ENCODE measurements at places on chromosomes 16 and 17.

DNA sequence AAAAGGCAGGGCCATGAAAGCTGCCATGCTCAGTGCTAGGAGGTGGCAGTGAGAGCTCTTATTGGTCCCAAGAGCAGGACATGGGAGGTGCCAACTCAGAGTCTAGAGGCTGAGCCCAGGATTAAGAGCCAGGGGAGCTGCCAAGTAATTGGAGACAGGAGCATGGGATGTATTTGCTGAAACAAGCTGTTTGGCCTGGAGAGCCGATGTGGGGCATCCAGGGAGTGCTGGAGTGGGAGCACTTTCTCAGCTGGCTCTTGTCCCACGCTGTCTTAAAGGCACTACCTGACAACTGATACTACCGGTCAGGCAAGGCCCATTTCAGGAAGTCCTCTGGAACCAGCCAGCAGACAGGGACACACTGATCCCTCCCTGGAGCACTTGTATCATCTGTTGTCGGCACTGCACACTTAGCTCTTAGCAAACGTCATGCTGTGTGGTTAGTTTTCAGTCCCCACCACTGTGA is 19.3 kb downstream of the ANKFN1 start:
- DNase-seq: no peak

DNA sequence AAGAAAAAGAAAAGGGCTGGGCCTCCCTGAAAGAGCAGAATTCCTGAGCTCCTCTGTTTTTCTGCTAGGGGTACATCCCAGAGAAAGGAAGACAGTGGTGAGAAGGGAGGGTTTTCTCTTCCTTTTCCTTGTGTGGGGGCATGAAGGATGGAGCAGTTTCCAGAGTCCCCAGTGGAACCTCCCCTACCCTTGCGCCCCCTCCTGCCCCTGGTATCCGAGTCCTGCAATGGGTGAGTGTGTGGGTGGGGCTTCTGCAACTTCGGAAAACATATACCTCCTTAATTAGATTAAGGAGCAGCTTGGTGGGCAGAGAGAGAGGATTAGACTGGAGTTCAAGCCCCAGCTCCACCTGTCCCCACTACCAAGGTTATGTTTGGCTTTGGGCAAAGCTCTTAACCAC is 5.4 kb upstream of the GIP start:
- DNase-seq: no peak

DNA sequence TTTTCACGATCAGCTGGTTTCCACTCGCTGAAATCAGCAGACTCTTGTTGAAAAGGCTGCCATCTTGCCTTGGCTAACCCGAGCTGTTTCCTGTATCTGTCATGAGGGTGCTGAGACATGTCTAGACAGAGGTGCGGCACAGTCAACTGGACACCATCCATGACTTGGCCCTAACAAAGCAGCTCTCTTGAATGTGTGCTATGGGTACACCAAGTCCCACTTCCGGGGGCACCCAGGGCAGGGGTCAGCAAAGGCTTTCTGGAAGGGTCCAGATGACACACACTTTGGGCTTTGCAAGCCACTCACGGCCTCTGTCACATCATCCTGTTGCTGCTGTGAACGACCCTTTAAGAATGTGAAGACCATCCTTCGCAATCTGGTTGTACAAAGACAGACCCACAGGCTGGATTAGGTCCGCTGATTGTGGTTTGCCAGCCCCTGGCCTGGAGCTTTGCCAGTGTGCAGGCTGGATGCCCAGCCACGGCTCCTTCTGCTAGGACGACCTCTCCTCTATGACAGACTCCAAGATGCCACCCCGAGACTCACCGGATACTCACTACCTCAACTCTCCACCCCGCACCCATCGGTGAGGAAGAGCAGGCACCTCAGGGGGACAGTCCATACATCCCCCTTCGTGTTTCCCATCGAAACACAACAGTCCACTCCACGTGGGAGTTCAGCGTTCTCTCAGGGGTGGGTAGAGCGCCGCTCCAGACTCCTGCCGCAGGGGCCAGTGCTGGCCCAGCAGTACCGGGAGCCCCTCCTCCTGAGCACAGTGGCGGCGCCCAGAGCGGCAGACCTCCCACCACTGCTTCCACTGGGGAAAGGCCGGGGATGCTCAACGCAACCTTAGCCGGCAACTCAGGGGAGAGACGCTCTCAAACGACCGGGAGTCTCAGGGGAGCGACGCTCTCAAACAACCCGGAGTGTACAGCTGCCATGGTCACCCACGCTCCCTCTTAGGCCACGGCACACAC is 123.5 kb downstream of the ANKRD11 start:
- DNase-seq: no peak

- no peak for DNase-seq
Observed at GRCh38 chr16:49377196-49377755, 3.7 kb downstream of the C16orf78 start.

GRCh38 chr17:53219821-53220220 is 602.9 kb upstream of the KIF2B start:
- DNase-seq: no peak

DNA sequence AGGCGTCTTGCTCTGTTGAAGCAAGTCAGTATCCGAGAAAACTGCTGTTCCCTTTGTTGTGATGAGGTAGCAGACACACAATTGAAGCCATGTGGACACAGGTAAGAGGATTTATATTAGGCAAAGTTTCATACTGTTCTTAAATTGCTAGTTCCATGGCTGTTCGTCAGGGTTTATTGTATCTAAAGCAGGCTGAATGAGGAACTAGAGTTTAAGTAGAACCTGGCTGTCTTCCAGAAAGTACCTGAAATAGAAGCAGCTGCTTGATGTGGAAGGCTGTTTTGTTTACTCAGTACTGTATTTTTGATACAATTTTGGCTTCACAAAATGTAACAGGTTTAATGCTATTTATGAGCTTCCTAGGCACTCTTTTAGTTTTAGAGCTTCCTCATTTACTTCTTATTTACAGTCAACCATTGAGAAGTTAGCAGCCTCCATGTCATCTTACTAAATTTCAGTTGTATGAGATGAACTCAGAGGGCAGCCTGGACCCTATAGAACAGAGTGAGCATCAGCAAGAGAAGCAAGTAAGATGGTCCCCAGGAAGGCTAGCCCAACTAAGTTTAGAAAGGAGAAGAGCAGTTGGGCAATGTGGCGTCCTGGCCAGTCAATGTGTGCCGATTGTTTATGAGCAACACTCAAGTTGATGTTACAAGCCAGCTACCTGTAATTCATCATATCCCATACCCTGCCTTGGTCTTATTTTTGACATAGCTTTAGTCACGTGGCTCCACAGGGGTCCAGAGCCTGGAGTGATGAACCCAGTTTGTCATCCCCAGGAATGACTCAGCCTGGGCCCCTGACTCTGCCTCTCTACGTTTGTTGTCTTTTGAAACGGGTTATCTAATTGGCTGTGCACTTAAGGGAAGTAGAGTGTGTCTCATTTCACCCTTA is 9.7 kb upstream of the ARL2BP start:
- DNase-seq: peak; percentile 95

DNA sequence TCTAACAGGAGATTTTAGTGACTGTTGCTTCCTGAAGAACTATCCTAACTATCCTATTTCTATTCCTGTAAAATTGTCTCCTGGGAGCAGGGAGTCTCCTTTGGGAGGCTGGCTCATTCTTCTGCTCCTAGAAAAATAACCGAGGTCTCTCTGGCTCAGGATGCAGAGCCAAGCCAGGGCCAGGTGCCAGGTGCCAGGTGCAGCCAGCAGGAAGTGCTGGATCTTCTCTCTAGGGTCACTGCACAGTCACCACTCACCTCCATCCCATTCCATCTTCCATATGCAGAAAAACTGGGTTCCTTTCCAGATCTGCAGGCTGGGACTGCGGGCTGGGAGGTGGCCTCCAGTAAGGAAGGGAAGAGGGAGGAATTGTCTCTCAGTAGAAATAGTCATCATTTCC is 3.8 kb upstream of the TMC7 start:
- DNase-seq: no peak

- no peak for DNase-seq
Observed at GRCh38 chr17:28071891-28072606, 29.6 kb downstream of the NLK start.

- no peak for DNase-seq
Observed at GRCh38 chr17:1571341-1571704, 8.7 kb upstream of the PITPNA start.

GRCh38 chr17:62134397-62134796 is 69.3 kb upstream of the MED13 start:
- peak; percentile 57 for DNase-seq

- no peak for DNase-seq
Observed at GRCh38 chr17:50771991-50772785, 4.9 kb upstream of the ANKRD40CL start.

DNA sequence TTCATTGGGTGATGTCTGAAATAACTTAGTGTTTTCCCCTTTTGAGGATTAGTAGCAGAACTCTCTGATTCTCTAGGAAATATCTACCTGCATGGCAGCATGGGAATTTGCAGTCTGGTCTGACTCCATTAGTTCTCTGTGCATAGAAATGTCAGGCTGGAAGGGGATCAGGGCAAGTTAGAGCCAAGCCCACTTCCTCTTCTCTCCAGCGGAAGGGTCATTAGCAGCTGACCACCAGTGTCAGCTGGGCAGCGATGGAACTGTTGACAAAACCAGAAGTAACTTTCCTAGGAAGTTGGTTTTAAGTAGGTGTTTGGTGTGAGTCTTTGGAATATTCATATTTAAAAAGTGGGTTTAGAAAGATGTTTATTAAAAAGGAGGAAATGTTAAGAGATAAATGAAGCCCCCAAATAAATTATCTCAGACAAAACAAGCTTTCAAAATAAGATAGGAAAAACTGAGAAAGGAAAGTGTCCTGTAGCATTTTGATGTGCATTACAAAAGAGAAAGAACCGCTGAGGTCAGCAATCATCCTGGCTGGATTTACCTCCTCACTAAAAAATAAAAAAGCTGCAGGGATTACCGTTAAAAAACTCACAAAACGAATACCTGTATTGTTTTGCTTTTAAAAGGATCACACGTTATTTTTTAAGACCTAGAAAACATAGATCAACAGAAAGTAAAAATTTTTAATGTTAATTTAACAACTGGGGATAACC is 32.4 kb upstream of the MMD start:
- no peak for DNase-seq

All from ELR (cell line).